ENCODE measurements at places on chromosomes 11 and 22.

GRCh38 chr22:40070701-40071100, 75.9 kb downstream of the FAM83F start:
- DNase-seq = no peak

DNA sequence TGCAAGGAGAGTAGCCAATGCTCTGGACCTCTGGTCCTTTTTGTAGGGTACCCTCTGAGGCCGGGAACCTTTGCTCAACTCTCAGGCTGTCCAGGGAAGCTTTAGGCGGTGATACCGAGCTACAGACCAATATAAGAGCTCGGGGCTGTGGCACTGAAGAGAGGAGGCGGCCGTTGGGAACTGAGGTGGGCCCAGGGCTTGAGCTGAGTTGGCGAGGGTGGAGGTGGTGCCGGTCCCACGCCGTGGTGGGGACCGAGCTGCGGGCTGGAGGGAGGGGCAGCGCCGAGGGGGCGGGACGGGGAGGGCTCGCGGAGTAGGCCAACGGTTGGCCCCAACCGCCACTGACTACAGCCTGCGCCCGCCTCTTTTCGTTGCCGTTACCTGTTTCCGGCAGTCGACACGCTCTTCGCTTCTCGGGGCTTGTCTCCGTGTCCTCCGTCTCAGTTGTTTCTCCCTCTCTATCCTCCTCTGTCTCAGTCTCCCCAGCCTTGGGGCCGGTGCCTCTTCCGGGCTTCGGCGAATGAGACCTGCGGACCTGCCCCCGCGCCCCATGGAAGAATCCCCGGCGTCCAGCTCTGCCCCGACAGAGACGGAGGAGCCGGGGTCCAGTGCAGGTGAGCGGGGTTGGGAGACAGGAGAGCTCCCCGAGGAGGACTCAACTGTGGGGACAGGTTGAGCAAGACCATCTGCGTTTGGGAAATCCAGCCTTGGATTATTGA, at the start of gene NEU3:
NEU3 (plus strand) TSS at position 393 of the 719 bp plus-strand sequence; CDS start at position 521, 128 bp downstream.
- peak; percentile 83 for DNase-seq

DNA sequence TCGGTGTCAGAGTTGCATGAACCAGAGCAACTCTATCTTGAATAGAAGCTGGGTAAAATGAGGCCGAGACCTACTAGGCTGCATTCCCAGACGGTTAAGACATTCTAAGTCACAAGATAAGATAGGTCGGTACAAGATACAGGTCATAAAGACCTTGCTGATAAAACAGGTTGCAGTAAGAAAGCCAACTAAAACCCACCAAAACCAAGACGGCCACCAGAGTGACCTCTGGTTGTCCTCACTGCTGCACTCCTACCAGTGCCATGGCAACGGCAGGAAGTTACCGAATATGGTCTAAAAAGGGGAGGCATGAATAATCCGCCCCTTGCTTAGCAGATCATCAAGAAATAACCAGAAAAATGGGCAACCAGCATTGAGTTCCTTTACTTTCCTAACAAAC, 2.4 kb upstream of the KAT5 start:
- no peak for DNase-seq

DNA sequence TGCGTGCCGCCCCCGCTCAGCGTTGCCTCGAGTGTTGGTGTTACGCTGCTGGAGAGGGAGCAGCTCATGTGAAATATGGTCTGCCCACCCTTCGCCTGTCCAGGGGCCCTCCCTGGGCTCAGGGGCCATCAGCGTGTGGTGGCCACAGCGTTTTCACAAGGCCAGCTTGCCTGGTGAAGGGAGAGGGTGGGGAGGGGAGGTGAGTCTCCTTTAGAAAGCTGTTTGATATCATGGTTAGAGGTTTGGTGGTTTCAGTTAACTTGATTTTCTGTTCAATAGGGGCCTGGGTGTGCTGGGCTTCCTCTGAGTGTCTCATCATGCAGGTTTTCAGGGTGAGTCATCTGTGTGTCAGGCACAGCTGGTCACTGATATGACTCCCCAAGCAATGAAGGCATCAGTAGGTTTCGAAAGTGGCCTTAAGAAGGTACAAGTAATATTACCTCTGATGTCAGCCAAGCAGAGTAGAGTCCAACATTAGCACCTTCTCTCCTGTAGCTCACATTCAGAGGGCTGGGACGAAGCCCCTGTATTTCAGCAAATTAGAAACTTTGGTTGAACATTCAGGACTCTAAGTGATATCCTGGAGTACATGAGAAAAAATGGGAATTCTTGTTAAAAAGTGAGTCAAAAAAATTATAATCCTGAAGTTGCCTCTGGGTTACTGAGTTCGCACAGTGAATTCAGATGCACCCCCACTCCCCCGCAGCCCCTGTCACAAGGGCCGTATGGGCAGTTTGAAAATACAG, 172.5 kb downstream of the TBC1D22A start:
- no peak for DNase-seq

DNA sequence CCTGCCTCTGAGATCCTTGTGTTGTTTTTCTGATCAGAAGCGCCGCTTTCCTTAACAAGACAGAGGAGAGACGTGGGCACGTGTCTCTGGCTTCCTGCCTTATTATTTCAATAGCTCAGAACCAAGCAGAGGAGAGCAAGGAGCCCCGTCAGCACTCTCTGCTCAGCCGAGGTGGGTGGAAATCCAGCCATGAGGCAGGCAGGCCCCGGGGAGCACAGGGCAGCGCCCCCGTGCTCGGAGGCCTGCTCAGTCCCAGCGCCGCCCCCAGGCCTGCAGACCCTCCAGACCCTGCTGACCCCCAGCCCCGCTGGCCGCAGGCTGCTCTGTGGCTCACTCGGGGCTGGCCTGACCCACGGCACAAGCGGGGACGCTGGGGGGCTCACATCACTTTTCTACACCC, 162.8 kb downstream of the BRD1 start:
- no peak for DNase-seq

GRCh38 chr11:116981266-116981885, 116.9 kb downstream of the SIK3 start:
- no peak for DNase-seq

DNA sequence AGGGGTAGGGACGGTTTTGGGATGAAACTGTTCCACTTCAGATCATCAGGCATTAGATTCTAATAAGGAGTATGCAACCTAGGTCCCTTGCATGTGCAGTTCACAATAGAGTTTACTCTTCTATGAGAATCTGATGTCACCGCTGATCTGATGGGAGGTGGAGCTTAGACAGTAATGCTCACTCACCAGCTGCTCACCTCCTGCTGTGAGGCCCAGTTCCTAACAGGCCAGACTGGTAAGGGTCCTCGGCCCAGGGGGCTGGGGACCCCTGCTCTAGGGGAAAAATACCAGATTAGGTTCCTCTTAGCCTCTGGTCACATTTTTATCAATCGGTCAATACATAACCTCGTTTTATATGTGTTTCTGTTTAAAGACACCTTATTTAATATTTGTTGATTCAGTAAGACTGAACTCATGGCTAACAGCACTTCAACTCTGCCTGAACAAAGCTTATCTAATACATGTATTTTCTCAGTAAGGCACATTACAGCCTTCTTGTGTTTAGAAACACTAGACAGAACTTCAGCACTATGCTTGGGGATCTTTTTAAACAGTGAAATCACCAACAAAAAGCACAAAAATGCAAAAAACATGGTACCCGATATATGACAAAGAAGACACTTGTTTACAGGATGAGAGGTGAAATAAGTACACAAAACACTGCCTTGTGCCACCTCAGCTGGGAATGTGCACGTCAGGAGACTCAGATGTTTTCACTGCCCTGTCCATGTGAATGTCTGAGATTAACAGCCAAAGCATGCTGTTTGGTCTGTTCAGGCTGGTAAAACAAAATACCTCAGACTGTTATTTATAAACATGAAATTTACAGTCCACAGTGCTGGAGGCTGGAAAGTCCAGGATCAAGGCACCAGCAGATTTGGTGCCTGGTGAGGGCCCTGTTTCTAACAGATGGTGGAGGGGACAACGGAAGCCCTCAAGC, 107.5 kb downstream of the USP35 start:
- DNase-seq = no peak

DNA sequence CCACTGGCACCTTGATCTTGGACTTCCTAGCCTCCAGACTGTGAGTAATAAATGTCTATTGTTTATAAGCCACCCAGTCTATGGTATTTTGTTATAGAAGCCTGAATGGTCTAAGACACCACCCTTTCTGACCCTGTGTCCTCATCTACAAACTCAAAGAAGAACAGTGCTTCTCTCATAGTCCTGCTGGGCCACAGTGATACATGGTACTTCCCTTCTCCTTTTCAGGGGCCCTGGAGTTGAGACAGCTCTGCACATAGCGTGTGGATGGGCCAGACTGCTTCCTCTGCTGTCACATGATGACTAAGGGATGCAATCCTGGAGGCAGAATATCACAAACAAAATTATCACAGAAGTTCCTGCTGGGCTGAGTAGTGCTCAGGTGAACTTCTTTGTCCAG, 5.0 kb downstream of the KCNJ11 start:
- DNase-seq = no peak

DNA sequence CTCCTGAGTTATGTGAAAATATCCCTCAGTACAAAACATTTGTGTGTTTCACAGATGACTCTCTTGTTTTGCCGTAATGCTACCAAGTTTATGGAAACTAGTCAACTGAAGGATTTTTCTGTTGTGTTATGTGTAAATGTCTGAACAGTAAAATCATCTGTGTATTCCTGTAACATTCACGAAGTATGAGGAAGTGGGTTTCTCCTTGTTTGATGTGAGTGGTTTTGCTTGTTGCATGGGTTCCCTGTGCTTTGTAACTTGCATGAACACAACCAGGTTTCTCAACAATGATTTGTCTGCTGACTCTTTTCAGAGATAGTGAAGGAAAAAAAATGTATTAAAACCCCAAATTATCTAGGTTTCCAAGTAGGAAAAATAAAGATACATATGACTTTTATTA, 138.1 kb downstream of the PGR start:
- DNase-seq = no peak

- DNase-seq = no peak
These were observed 23.0 kb downstream of the SIK3 start for GRCh38 chr11:117075186-117075585.

All from CD4-positive, alpha-beta T cell treated with Interleukin-6 at 100 ng/mL for 8 hours (primary cell).